Occipital lobe (tissue), 3 donors: ENCODE measurements at places on chromosomes 12 and 14.

DNA sequence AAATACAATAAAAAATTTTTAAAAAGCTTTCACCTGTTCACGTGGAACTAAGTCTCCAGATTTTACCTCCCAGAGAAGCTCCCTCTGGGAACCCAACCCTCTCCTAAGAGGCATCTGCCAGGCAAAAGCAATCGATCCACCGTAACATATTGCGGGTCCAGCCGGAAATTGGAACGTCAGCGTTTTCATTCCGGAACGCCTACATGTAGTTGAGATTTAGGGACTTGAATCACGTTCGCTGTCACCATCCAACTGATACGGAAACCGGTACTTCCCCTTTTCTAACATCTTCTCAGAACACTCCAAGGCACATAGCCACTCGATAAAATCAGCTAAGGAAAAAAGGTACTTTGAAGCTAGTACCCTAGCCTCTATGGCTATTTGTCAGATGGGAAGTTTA lies 70.3 kb downstream of the COX16 start:
- DNase-seq, result no peak

DNA sequence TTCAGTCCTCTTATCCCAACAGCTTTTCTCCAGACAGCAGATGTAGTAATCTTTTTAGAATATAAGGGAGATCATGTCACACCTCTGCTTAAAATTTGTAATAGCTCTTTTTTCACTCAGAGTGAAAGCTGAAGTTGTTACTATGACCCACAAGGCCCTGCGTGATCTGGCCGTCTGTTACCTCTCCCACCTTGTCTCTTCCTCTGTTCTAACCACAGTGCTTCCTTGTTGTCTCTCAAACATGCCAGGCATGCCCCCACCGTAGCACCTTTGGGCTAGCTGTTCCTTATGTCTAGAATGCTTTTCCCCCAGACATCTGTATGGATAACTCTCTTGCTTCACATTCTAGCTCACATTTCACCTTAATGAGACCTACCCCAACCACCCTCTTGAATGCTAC lies 6.5 kb downstream of the NECAP1 start:
- no peak for DNase-seq

GRCh38 chr12:49708851-49709250 lies 1.6 kb upstream of the FMNL3 start:
- no peak for DNase-seq

DNA sequence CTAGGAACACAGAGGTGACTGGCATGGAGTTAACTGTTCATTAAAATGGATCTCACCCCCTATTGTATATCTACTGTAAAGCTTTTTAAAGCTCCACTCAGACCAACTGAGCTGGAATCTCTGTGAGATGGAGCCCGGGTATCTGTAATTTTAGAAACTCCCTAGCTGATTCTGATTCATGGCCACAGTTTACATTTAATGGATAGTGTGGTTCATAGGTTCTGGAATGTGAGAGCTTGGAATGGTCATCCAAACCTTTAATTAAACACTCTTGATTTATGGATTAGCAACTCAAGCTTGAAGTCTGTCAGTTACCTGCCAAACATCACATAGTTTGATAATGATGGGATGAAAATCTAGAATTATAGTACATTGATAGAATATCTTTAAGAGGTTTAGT lies 183.8 kb downstream of the SLC25A21 start:
- no peak for DNase-seq

DNA sequence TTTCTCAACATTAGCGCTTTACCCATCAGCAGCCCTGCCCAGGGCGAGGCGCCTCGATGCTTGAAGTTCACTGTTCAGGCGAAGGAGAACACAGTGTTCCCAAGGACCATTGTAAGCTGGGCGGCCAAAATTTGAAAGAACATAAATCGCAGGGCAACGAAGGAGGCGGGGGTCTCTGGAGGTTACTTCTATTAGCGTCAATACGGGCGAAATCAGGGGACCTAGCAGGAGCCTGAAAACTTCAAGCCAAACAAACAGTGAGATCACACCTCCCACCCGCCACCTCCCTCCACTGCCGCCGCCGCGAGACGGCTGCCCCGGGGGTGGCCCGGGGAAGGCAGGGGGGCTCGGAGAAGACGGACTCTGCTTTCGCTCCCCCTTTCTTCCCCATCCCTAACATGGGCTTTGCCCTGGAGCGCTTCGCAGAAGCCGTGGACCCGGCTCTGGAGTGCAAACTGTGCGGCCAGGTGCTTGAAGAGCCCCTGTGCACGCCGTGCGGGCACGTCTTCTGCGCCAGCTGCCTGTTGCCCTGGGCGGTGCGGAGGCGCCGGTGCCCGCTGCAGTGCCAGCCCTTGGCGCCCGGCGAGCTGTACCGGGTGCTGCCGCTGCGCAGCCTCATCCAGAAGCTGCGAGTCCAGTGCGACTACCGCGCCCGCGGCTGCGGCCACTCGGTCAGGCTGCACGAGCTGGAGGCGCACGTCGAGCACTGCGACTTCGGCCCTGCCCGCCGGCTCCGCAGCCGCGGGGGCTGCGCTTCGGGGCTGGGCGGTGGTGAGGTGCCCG lies at the start of gene PDZRN4:
PDZRN4 (plus strand) TSS at position 263 of the 783 bp plus-strand sequence.
- DNase-seq, result peak; percentile 16

DNA sequence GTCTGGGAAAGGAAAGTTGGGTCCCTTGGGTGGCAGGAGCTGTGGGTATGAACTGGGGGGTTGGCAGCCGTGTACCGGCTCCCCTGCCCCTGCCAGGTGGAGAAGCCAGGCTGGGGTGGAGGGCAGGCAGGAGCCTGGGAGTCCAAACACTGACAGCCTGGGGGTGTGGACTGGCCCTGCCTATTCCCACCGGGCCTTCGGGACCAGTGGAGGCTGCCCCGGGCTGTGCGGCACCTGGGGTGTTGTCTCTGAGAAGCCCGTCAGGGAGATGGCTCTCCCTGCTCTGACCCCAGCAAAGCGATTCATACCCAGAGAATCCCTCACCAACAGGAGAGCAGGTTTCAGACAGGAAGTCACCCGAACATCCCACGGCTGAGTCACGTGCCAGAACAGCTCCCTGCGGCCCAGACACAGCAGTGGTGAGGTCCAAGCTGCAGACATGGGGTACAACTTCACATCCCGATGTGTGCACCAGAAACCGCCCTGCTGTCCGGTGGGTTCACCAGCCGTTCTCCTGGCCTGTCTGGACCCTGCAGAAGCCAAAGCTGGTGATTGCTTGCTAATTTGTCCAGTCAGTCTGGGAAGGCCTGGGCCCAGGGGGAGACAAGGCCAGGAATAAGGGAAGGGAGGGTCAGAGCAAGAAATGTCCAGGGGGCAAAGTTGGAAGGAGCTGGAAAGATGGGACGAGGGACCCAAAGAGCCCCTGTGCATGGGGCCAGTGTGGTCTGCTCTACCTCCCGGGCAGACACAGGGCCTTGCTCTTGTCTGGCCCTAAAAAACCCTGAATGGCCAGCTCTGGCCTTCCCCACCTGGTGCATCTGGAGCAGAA lies 2.1 kb upstream of the GPR132 start:
- no peak for DNase-seq

GRCh38 chr14:24456980-24457379 lies 14.4 kb upstream of the SDR39U1 start:
- DNase-seq, result no peak

DNA sequence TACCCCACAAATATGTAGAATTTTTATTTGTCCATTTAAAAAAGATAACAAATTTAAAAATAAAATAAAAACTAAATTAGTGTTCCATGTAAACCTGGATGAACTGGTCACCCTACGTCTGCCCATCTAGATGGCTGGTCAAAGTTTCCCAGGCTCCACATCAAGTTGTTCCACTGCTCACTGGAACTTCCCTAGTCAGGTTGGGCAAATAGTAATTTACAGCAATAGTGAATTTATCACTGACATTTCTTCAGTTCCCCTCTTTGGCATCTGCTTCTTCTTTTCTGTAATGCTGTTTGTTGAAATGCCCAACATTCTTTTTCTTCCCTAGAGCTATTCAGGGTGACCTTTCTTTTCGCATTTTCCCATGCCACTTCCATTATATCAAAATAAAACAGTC lies 272.7 kb upstream of the BTG1 start:
- no peak for DNase-seq

DNA sequence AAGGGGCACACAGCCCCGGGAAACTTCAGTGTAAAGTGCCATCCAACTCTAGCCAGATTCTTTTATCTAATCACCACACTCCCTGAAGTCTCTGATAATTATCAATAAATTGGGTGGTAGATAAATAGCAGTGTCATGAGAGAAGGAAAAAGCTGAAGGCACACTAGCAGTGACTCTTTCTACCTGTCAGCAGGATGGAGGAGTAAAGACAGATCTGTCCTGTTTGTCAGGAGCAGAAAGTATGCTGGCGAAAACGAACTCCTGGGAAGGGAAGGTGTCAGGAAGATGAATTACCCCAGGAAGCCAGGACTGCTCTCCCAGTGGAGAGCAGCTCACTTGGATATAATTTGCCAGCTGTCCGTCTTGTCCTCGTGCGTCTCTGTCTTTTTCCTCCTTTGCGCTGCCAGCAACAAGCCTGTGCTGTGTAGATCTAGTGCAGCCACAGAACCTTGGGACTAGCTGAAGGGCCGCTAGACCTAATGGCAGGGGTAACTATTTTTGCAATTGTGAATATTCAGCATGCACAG lies 981.9 kb downstream of the DIO2 start:
- no peak for DNase-seq

GRCh38 chr14:50087341-50088116 lies 28.8 kb downstream of the VCPKMT start:
- no peak for DNase-seq

DNA sequence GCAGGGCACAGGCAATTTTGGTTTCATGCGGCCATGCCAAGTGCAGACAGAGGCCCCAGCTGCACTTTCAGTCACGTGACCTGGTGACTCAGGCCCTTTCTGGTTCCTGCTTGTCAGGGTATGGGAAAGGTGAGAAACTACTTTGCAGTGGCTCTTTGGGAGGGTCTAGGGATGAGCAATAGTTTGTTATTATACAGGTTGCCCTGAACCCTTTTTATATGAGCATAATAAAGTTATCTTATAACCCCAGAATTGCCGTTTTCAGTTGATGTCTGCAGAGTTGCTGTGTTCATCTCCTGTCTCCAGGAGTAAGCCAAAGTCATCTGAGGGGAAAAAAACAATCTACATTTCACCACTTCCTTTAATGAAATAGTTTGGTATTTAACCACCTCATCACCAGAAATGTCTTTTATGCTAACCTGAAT lies 30.9 kb upstream of the EMP1 start:
- no peak for DNase-seq

DNA sequence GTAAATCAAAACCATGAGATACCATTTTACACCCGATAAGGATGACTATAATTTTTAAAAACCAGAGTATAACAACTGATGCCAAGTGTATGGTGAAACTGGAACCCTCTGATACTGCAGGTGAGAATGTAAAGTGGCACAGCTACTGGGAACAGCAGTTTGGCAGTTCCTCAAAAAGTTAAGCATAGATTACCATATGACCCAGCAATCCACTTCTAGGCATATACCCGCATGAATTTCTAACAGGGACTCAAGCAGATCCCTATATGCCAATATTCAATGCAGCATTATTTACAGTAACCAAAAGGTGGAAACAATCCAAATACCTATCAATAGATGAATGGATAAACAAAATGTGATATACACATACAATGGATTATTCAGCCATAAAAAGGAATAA lies 57.4 kb downstream of the BAZ1A start:
- DNase-seq, result no peak

DNA sequence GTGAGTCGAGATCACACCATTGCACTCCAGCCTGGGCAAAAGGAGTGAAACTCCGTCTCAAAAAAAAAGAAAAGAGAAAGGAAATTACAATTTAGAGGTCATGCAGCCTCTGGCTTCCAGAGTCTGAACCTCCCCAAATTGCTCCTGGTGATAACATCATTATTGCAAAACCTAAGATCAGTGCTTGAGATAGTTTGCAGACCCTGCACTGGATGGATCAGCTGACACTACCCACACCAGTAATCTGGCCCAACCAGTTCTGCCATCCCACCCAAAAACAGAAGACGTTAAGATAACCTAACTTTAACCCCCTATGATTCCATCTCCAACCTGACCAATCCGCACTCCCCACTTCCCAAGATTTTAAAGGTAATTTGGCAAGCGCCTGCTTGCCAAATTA lies 353.7 kb upstream of the DIO2 start:
- DNase-seq, result no peak
